Psoas muscle (tissue), 8 donors: ENCODE measurements at places on chromosomes 4 and X. TPM values are rescaled to one million over a fixed set of nuclear protein-coding genes. Genes with fewer than 3 reads are reported as not detected.

DNA sequence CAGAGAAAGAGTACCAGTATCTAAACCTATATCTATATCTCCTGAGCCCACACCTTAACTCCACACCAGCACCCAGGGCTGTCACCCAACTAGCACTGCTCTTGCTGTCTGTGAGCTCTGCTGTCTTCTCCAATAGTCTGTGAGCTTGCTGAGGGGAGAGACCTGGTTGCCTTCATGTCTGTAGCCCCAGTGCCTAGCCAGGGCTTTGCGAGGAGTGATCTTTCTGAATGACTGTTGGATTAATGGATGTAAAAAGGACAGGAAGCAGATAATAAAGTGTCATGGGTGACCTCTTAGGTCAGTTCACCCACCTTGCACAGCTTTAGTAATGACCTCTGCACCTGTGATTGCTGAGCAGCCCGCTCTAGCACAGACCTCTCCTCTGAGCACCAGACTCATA, 30.5 kb downstream of the CNGA2 start:
- no peaks in the 10 kb centered on the region for H3K36me3 ChIP-seq
- H3K4me1 ChIP-seq = no peaks in the 10 kb centered on the region
- DNase-seq = no peak
- no peak overlapping the region for H3K4me3 ChIP-seq

DNA sequence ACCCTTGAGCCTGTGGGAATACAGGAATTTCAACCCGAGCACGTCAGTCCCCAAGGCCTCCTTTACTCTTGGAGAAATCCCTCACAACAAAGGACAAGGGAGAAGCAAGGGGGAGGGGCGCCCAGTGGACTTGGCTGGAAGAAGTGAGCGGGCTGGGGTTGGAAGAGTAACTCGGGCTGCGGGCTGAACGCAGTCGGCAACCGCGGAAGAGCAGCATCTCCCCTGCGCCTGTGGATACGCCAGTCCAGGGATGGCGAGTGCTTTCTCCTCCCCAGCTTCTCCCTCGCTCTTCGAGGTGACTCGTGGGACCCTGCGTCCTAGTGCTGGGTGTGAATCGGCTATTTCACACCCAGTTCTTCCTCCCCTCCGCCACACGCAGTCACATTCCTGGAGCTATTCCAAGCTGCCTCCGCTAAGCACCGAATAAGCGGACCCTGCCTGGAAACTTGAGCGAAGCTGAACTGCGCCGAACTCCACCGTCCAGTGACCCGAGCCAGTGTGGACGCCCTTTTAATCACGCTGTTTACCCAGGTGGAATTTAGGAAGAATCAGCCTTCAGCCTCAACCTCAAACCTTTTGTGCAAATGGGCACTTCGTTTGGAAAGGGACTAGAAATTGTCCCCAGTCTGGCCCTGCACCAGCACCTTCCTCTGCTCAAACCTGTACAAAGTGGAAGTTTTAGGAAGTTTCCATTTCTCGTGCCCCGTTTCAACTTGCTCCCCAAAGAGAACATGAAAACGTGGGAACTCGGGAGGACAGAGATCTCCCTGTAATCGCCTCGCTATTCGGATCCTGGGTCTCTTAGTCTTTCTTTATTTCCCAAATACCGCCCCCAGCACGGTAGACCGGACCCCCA, 64.3 kb upstream of the WDR17 start:
- peaks cover 2% of the 10 kb centered on the region for H3K27me3 ChIP-seq
- DNase-seq = peak; percentile 18
- H3K4me1 ChIP-seq = no peaks in the 10 kb centered on the region
- no peaks in the 10 kb centered on the region for H3K36me3 ChIP-seq
- H3K27ac ChIP-seq = no peak overlapping the region

GRCh38 chr4:87391576-87392054, 627 bp upstream of the HSD17B11 start:
- H3K27ac ChIP-seq = peak overlapping the region; percentile 69
- no peaks in the 10 kb centered on the region for H3K27me3 ChIP-seq
- no peak for DNase-seq
- H3K4me1 ChIP-seq = peaks cover 7% of the 10 kb centered on the region

DNA sequence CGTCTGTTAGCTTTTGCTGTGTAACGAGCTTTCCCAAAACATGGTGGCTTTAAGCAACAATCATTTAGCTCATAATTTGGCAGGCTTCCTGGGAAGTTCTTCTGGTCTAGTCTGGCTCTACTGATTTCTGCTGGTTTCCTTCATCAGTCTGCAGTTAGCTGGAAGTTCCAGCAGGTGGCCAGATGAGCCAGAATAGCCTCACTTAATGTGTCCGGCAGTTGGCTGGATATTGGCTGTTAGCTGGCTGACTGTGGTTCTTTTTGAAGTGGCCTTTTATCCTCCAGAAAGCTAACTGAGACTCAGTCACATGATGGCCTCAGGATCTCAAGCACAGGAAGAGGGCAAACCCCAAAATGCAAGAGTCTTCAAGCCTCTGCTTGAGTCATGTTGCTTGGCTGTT, 34.9 kb downstream of the FTHL17 start:
- no peak overlapping the region for H3K27ac ChIP-seq
- H3K4me1 ChIP-seq = no peaks in the 10 kb centered on the region
- H3K27me3 ChIP-seq = peaks cover 20% of the 10 kb centered on the region
- no peak overlapping the region for H3K4me3 ChIP-seq

DNA sequence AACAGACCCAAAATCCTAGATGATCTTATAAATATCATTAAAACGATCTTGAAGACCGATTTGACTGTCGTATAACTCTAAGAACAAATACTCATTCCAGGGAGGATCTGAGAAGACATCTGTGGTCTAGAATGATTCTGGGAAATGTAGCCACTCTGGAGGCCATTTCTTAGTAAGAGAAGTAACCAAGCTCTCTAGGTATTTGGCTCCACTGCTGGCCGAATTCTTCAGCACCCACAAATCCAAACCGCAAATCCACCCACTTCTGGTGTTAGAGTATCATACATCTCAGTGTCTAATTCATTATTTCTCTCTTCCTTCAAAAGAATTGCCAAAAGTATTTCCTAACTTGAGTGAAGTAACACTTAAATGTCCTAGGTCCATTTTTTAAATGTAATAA, 23.9 kb downstream of the KLHL5 start:
- H3K27ac ChIP-seq = no peak overlapping the region
- no peaks in the 10 kb centered on the region for H3K27me3 ChIP-seq
- peaks cover 9% of the 10 kb centered on the region for H3K36me3 ChIP-seq
- H3K4me1 ChIP-seq = peaks cover 10% of the 10 kb centered on the region
- H3K4me3 ChIP-seq = no peak overlapping the region

DNA sequence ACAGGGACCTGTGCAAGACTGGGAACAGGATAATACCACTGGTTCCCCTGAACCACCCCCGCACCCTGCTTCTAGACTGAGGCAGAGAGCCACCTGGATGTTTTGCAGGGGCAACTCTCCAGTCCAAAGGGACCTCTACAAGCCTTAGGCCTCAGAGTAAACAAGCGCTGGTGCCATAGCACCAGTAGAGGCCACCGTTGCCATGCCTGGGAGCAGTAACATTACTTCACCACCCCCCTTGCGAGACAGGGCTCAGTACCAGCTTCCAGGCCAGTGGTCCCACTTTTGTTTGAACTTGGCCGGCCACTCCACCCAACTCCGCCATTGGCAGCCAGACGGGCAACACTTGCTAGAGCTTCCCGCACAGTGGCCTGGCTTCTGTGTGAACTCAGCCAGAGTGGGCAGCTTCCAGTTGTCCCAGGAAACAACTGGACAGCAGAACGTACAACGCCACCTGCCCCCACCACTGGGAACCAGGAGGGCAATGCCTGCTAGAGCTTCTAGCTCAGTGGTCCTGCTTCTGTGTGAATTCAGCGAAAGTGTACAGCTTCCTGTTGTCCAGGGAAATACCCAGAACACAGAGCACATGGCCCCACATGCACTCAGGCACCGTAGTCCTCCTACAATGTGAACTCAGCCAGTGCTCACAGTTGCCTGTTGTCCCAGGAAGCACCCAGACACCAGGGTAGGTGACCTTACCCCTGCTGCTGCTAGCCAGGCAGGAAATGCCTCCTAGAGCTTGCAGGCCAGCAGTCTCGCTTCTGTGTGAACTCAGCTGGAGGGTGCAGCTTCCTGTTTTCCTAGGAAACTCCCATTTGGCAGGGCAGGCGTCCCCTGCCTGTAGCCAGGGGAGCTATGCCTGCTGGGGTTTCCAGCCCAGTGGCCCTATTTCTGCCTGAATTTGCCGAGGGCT, 39.9 kb upstream of the PCDH19 start:
- no peak overlapping the region for H3K4me3 ChIP-seq
- peaks cover 4% of the 10 kb centered on the region for H3K27me3 ChIP-seq
- H3K36me3 ChIP-seq = no peaks in the 10 kb centered on the region
- no peak overlapping the region for H3K27ac ChIP-seq
- peak; percentile 64 for DNase-seq

GRCh38 chr4:26044524-26044923, 130.5 kb downstream of the SMIM20 start:
- no peak overlapping the region for H3K27ac ChIP-seq
- H3K4me3 ChIP-seq = no peak overlapping the region
- no peaks in the 10 kb centered on the region for H3K27me3 ChIP-seq
- no peaks in the 10 kb centered on the region for H3K36me3 ChIP-seq
- H3K4me1 ChIP-seq = no peaks in the 10 kb centered on the region

Gene CXXC4
- total RNA-seq = 0.13 TPM

Gene SPANXN4
- total RNA-seq = not detected

Gene SLC25A53
- total RNA-seq = 4.9 TPM

Gene FMR1NB
- not detected for total RNA-seq
